ENCODE measurements at places on chromosomes 6 and 20.

DNA sequence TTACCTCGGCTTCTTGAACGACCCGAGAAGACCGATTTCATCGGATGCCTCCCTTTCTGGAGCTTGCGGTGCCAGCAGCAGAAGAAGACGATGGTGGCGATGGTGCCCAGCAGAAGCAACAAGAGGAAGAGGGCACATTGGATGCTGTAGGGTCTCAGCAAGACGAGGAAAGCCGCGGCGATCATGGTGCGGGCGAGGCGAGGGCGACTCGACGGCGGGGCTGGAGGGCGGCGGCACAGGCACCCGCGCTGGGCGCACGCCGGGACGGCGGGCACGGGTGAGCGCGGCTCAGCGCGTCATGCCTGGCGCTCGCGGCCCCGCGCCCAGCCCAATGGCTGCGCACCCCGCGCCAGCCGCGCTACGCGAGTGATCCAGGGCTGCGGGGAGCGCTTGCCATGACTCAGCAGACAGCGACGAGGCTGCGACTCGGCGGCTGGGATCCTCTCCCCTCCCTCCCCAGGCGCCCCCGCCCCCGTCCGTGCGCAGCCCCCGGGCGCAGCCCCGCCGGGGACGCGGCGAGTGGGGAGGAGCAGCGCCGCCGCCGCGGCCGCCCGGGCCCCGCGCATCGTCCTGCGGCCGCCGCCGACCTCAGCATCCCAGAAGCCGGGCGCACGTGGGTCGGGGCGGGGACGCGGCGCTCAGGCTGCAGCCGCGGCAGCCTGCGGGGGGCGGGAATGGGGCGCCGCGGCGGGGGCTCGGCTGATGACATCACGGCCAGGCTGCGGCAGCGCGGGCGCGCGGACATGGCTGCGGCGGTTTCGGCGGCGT lies at the start of gene BEND6:
Gene BEND6, plus strand, starts transcription at position 705 of the 768 bp plus-strand sequence. CDS start 26,704 bp downstream, outside the sequence.
- DNase-seq = peak; percentile 18

DNA sequence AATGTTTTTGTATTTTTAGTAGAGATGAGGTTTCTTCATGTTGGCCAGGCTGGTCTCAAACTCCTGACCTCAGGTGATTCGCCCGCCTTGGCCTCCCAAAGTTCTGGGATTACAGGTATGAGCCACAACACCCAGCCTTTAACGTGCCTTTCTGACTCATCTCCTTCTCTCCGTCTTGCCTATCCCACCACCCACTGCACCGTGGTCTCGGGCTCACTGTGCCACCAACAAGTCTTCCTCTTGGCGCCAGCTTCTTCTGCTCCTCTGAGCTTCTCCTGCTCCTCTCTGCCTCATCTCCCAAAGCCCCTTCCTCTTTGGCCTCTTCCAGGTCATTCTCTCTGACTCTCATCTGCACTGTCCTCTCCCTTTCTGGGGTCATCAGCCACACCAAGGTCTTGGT lies 41.0 kb downstream of the TMEM242 start:
- no peak for DNase-seq

DNA sequence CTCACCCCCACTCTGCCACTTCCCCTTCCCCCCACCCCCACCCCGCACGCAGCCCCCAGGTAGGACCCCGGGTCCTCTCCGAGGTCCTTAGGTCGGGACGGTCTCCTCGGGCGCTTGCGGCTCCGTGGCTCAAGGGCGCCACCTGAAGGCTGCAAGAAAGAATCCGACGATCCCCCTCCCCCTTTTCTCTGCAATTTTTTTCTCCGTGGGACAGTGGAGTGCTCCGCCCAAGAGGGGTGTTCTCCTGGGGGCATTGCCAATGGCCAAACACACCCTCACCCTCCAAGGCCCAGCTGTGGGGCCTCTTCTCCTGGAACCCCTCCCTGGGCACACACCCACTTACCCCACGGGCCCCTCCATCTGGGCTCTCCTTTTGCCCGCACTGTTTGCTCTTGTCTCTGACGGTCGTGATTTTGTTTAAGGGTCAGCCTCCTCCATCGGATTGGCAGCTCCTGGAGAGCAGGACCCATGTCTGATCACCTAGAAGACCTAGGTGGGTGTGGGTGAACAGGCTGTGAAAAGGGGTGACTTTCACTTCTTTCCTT lies 1.1 kb upstream of the TMEM74B start:
- DNase-seq = peak; percentile 71

DNA sequence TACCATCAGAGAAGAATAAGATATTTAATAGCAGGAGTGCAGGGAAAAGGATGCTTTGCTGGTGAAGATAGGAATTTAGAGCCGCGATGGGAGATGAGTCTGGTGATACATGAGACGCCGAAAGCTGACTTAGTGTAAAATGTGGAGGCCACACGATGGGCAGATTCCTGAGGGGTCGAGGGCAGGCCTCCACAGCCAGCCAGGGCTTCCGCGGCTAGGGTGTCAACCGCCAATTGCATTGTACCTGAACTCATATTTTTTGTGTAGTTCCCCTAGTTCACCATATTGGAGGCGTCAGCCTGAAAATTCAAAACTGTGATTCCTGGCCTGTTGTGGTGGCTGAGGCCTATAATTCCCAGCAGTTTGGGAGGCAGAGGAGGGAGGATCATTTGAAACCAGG lies 8.5 kb downstream of the ETV7 start:
- DNase-seq = no peak

DNA sequence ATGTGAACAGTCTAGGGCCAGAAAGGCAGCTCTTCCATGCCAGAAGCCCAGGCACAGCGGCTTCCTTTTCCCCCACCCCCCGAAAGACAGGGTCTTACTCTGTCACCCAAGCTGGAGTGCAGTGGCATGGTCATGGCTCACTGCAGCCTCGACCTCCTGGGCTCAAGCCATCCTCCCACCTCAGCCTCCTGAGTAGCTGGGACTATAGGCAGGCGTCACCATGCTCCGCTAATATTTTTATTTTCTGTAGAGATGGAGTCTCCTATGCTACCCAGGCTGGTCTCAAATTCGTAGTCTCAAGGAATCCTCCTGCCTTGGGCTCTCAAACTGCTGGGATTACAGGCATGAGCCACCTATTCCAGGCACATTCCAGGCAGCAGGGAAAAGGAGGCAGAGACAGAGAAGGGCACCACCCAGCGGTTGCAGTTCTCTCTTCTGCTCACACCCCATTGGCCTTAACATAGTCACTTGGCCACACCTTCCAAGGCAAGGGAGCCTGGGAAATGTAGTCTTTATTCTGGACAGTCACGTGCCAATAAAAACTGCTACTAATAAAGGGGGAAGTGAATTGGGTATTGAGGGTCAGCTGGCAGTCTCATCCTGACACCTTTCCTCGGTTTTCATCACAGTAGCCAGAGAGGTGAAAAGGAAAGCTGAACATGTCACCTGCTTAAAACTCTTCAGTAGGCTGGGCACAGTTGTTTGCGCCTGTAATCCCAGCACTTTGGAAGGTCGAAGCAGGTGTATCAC lies 205.9 kb downstream of the ZMYND8 start:
- peak; percentile 73 for DNase-seq

DNA sequence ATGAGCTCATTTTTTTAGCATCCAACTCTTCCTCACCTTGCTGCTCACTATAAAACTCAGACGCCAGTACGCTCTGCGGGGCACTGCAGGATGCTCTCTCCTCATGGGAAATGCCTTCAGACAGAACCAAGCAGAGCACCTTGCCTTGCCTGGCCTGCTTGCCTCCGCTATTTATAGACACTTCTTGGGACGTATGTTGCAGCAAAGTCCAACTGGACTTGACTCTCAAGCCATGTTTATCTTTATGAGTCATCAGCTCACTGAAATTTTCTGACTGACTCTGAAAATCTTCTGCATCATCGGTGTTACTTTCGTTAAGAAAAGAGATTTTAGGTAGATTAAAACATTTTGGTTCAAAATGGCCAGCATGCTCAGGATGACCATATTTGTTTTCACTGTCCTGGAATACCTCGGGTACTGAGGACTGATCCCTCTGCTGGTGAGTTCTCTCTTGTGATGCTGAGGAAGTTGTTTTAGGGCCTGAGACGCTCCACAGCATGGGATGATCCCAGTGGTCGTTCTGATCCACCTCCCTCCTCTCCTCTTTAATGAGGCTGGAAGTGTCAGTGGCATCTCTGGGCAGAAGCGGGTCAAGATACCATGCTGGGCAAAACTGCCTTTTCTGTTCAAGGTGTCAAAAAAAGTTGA lies 204.5 kb downstream of the KIF16B start:
- DNase-seq = no peak

DNA sequence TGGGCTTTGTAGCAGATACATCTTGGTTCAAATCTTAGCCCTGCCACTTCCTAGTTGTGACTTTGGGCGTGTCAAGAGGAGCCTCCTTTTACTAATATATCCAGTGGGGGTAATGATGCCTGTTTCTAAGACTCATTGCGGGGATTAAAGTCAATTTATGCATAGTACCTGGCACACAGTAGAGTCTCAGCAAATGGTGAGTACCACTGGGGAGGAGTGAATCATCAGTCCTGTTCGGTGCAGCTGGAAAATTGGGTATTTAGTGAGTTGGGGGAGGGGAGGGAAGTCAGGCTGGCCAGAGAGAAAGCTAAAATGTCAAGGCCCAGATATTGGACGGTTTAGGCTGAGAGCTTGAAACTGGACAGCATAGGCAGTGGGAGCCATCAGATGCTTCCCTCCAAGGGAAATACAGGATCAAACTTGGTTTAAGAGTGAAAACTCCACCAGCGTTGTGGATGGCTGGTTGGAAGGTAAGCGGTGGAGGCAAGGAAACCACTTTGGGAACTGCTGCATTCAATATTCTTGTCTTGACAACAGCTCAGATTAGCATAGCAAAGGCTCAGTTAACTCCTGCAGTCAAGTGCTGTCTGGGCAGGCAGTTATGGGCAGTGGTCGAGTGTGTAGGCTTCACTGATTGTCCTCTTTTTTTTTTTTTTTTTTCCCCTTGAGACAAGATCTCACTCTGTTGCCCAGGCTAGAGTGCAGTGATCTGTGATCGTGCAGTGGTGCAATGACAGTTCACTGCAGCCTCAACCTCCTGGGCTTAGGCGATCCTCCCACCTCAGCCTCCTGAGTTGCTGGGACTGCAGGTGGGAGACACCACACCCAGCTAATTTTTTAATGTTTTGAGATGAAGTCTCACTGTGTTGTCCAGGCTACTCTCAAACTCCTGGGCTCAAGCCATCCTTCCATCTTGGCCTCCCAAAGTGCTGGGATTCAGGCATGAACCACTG lies 12.9 kb downstream of the PPP1R16B start:
- DNase-seq = no peak

- no peak for DNase-seq
Observed at GRCh38 chr20:22795871-22796270, 211.5 kb upstream of the FOXA2 start.

DNA sequence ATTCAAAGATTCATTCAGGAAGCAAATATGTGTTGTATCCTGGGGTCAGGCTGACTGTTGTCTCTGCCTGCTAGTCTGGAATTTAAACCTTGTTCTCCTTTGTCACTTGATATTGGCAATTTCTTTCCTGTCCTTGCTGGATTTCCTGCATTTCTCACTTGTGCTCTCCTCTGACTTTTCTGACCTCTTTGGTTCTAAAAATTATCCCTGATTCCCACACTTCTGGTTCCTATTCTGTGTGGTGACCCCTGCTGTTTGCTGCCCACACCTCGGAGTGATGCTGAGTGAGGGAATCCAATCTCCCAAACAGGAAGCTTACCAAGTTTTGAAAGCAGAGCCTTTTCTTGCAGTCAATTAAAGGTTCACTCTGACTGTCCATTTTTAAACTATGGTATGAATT lies 345.3 kb downstream of the CDKAL1 start:
- no peak for DNase-seq

GRCh38 chr6:39353698-39354315 lies 31.3 kb upstream of the KCNK16 start:
- no peak for DNase-seq

DNA sequence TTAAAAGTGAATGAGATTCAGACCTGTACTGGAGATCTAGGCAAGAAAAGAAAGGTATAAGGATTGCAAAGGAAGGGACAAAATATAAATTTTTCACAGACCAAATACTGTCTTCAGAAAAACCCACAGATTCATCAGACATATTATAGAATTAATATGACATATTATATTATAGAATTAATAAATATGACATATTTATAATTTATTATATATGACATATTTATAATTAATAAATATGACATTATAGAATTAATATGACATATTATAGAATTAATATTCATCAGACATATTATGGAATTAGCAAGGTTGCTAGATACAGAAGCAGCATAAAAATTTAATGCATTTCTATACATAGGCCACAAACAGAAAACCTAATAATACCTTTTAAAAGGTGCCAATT lies 44.7 kb upstream of the GNRH2 start:
- DNase-seq = no peak

GRCh38 chr6:84639396-84639795 lies 125.0 kb downstream of the TBX18 start:
- DNase-seq = no peak

- DNase-seq = no peak
Observed at GRCh38 chr6:54063228-54063539, 48.1 kb upstream of the MLIP start.

DNA sequence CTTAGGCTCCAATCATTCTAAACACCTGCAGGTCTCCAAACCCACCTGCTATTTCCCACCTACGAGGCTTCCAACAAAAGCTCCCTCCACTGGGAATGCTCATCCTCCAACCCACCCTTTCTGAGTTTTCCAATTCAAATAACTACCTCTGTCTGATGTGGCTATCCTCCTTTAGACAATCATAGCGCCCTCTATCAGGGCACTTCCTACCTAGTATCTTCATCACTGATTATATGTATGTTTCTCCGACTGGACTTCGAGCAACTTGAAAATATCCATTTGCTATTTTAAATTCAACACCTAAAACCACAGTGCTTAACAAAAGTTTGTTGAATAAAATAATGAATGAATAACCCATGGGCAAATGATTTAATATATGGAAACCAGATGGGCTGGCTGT lies 41.3 kb downstream of the MTFR2 start:
- no peak for DNase-seq

DNA sequence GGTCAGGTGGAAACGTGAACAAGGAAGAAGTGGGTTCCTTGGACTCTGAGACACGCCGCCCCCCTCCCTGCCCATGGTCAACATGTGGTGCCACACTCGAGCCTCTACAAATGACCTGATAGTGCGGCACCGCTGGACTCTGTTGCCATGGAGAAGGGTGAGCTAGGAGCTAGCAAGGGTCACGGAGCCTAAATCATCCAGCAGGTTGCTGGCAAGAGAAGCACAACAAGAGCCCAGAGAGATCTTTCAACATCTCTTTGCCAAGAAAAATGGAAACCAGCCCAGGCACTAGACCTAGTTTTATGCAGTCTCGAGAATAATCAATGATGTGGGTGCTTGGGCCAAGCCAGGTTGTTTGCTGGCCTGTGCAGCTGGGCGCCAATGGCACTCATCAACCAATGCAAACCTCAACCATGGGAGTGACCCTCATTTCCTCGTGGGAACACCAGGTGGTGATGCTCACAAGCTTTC lies 69.5 kb downstream of the NOL4L start:
- DNase-seq = no peak

DNA sequence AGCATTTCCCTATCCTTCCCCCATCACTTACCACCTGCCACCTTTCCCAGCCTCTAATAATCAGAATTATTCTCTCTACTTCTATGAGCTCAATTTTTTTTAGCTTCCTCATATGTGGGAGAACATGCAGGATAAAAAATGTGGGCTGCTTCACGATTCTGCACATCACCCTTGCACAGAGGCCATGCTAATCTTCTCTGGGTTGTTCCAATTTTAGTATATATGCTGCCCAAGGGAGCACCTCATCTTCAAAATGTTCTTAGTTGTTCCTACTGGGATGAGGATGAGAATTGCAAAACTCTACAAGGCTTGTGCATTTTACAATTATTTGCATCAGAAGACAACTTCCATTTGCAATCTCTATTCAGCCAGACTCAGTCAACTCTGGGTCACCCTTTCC lies 58.1 kb downstream of the LAMA4 start:
- no peak for DNase-seq

- no peak for DNase-seq
Observed at GRCh38 chr6:37759221-37760144, 60.0 kb upstream of the ZFAND3 start.
